Brain (organoid and tissue), 16 donors: ENCODE measurements at places on chromosomes 13 and 19. TPM values are rescaled to one million over a fixed set of nuclear protein-coding genes. Genes with fewer than 3 reads are reported as not detected.

The GPR12 gene
- polyA plus RNA-seq = 1.6 TPM

The GPI gene
- polyA plus RNA-seq = 326 TPM

The CALR3 gene
- polyA plus RNA-seq = not detected

The SIGLEC14 gene
- polyA plus RNA-seq = 0.34 TPM

GRCh38 chr19:11506967-11507366, 1.3 kb upstream of the ZNF653 start:
- no peak for DNase-seq

DNA sequence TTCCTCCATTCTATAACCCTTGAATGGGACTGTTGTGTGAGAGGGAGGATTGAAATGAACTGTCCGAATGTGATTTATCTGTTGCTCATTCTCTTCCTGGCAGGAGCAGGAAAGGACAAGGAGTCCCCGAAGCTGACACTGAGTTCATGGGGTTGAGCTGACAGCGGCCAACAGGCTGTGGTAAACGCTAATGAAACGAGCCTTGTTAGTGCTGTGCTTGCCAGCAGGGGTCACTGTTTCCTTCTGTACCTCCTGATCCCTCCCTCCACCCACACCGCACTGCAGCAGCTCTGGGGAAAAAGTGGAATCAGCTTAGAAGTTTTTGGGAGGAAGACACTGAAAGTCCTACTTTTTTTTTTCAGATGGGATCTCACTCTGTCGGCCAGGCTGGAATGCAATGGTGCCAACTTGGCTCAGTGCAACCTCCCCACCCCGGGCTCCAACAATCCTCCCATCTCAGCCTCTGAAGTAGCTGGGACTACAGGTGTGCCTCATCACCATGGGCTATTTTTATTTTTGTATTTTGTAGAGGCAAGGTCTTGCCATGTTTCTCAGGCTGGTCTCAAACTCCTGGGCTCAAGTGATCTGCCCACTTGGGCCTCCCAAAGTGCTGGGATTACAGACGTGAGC, 6.7 kb upstream of the ZNF761 start:
- DNase-seq = peak; percentile 89

GRCh38 chr13:19818223-19818842, 35.6 kb upstream of the PSPC1 start:
- peak; percentile 3 for DNase-seq

DNA sequence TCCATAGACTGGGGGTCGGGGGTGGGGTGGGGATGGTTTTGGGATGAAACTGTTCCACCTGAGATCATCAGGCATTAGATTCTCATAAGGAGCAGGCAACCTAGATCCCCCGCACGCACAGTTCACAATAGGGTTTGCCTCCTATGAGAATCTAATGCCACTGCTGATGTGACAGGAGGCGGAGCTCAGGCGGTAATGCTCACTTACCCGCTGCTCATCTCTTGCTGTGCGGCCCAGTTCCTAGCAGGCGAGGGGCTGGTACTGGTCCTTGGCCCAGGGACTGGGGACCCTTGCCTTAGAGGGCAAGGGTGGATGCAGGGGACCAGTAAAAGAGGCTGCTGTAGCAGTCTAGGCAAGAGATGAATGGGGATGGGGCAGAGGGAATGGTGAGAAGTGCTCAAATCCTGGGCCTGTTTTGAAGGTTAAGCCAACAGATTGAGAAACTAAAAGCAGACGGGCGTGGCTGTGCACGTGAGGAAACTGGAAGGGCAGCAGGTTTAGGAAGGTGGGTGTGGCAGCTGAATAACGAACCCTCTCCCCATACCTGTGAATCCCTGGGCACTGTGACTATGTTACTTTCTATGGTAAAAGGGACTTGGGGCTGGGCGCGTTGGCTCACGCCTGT, 1.5 kb upstream of the ERICH4 start:
- DNase-seq = no peak

DNA sequence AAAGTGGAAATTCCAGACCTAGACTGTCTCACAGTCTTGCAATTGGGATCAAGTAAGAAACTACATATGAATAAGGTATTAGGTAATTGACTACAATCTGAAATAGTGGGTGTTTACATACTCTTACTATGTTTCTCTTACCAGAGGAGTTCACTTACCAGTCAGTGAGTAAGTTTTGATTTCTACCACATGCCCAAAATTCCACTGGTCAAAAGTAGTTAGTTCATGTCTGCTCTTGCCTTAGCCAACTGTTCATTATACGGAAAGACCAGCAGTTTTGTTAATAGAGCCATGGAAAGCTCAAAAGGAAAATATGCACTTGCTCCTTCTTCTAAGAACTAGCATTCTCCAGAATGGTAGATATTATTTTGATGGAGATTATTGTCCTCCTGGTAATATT, 490.8 kb downstream of the RFC3 start:
- no peak for DNase-seq
